ENCODE measurements at places on chromosomes 7 and 10.

DNA sequence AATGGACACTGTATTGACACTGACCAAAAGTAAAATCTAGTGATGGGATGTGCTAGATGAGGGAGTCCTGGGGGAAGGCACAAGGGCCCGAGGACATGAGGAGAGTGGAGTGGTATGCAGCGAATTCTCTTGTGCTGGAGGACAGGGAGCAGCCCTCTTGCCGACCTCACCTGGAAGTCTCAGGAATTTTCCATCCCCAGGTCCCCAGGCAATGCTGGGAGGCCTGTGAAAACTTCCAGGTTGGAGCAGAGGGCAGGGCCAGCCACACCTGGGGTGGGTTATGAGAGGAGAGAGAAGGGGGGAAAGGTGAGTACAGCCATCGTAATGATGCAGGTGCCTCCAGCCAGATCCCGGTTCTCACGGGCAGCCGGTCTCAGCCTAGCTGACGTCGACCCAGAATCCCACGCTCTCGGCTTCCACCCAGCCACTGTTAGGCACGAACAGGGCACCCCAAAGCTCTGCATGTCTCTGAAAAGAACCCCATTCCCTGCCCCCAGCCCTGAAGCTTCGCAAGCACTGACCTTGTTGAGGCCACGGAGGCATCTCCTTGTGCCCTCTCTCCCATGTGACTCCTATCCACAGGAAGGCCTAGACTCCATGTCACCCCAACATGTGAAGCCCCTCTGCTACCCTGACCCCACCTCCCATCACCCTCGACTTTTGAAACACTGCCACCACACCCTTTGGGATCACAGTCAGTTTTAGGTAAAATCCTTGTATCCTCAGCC lies 239.7 kb upstream of the MYO3A start:
- DNase-seq: no peak

GRCh38 chr7:69363136-69363535 lies 235.1 kb upstream of the AUTS2 start:
- DNase-seq: no peak

GRCh38 chr10:125157505-125157904 lies 2.9 kb downstream of the CTBP2 start:
- no peak for DNase-seq

DNA sequence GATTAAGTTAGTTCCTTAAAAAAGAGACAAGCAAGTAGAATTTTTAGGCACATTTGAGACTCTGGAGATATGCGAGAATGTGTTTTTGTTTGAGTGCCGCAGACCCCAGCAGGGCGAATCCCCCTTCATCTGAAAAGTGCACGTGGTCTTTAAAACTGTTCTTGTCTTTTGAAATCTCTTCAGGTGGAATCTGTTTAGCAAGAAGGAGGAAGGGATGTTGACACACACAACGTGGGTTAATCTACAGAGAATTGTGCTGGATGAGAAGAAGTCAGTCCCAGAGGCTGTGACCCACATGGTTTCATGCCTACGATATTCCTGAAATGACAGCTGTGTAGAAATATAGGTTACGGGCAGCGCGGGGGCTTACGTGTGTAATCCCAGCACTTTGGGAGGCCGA lies 27.1 kb upstream of the ZFAND2A start:
- no peak for DNase-seq

DNA sequence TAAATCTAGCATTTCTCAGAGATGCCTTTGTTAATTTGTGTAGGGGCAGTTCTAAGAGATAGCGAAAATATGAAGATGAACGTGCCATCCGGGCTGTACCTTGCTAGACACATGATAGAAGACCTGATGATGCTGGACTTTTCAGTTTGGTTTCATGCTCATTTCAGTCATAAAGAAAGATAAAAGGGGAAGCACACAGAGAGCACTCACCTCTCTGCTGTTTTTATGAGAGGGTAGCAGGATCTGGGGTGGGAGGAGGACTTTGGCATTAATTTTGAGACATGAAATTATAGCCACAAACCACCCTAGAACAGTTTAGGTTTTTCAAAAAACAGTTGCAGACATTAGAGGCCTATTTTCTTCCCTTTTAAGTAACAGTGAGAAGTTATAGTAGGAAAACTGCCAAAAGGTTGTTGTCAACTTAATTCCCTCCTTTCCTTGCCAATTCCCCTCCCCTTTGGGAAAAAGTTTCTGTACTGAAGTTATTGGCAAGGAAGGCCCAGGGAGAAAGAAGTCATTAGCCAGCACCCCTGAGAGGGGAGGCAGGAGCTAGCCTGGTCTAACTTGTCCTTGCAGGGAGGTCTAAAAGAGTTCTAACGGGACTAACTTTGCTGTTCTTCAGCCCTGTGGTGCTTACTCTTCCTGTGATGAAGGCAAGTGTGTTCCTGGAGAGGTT lies 2.6 kb downstream of the ST7 start:
- no peak for DNase-seq

- DNase-seq: no peak
These were observed at the start of gene IGFBP3 for GRCh38 chr7:45920502-45921380. Gene IGFBP3 (minus strand): TSS chr7:45921272. CDS start chr7:45921140, 132 bp downstream.

DNA sequence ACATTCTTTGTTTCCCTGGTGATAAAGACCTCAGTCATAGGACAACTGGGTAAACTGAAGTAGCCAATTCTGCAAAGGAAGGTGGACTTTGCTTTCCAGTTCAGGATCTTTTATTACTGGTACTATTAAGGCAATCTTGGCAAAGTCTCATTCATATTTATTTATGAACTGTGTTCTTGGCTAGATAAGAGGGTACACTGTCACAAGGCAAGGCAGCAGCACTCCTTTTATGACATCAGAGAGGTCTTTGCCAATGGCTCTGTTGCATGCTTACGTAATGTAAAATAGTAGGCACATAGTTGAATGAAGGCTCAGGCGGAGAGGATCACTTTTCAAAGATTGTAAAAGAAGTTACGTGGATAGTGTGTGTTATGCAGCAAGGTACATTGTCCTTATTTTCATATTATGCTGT lies 63.7 kb upstream of the PDK4 start:
- DNase-seq: no peak

DNA sequence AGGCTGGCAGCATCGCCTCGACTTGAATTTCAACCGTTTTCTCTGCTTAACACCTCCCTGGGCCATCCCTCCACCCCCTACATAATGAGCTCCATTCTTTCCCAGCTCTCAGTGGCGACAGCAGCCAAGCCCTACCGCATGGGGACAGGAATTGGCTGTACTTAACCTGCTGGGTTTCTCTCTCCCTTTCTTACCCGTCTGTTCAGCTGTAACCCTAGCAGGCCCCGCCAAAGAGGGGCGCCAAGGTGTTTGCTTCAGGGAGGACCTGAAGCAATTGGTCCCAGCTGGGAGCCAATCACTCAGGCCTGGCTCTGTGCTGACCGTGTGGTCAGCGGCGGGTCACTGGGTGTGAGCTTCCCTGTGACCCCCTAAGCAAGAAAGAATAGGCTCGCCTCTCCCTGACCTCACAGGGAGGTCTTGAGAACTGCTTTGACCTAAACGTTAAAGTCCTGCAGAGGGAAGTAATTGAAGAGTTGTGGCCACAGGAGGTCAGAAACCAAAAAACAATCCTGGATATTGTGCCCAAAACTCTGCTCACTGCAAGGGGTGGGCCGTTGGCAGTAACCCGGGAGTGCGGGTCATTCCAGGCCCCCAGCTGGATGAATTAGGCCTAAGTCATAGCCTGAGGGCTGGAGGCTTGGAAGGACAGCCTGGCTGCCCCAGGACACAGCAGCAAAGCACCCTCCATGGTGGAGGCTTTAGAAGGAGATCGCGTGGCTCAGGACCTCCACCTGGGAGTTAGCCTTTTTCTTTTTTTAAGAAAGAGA lies 114.6 kb downstream of the ITIH5 start:
- DNase-seq: no peak

DNA sequence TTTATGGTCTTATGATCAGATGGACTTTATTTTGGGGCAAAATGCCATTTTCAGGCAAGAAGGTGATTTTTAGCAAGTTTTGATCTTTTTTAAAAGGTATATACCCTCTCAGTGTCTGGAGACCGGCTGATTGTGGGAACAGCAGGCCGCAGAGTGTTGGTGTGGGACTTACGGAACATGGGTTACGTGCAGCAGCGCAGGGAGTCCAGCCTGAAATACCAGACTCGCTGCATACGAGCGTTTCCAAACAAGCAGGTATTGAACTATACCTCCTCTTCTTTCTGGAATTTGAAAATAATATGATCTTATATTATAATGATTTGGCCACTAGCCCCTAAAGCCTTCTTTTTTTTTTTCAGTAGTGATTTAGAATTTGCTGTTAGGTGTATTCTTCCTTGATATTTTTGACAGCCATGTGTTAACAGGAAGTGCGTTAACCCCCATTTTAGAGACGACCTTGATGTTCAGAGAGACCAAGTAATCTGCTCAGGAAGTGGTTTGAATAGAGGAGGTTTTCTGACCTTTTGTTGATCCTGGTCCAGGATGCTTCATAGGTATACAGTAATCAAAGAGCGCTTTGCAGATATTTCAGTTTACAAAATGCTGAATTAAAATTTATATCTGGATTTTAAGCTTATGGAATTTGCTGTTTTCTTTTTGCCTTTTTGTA lies 6.2 kb downstream of the BUB3 start:
- DNase-seq: no peak

- DNase-seq: no peak
These were observed 86.5 kb downstream of the PLXNA4 start for GRCh38 chr7:132489776-132490237.

GRCh38 chr7:92639213-92639896 lies 49.2 kb upstream of the FAM133B start:
- DNase-seq: no peak

- no peak for DNase-seq
These were observed 68.9 kb downstream of the MGAM2 start for GRCh38 chr7:142180426-142180825.

DNA sequence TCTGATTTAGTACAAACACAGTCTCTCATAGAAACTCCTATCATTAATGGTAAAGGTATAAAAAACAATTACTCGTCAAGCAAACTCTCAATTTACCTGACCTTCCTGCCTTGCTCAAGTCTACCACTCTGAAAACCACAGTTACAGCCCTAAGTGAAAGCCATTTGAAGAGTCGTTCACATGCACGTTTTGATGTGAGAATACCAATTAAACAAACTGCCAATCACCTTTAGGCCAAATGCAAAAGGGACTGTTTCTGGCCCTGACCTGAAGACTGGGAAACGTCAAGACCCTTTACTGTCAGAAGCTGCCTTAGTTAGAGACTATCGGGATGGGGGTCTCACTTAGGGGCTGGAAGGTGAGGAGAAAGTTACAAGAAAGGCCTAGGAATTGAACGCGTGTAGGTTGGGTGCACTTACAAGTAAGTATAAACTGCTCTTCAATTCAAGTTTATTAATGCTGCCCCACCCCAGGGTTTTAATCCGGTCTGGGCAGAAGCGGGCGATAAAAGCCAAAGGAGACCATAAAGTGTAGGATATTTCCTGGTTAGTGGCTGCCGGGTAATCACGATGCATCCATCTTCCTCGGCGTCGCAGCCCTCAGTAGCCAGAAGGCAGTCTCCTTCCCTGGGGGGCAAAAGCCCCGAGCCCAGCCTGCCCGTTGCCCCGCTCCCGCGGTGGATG lies 935 bp downstream of the TM9SF3 start:
- DNase-seq: no peak

DNA sequence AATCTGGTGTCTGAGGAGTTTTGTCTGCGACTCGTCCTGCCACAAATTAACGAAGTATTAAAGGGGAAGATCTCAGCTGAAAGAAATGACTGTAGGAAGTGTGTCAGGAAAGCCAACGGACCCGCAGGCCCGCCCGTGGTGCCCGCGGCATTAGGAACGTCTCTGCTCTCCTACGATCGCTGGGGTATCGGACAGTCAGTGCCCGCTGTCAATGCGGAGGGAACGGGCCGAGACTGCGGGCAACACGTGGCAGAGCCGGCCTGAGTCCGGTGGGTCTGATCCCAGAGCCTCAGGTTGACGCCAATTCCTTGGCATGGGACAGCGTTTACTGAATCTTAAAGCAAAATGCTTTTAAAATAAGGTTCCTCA lies 128.7 kb downstream of the KBTBD2 start:
- no peak for DNase-seq

DNA sequence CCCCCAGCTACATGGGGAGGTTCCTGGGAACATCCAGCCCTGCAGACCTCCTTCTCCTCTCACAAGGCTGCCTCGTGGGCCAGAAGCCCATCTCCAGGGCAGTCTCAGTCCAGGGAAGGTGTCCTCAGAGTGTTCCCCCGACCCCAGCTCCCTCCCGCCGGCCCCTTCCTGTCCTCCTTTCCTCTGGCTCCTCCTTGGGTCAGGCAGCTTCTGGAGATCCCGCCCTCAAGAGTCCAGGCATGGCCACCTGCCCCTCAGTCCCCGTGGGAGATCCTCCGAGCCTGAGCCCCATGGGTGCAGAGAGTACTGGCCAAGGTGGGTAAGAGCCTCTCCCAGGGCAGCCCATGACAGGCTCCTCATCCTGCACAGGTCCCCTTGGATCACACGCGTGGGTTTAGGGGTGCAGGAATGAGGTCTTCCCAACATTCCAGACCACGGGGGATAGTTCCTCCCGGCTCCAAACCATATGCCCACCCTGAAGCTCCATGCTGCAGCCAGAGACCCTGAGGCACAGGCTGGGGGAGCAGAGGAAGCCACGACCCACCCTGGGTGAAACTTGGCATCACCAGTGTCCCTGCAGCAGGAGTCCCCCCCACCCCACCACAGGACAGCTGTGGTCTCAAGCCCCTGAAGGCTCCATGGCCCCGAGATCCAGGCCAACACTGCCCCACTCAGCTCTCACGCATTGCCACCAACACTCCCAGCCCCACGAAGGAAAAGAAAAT lies 65.5 kb downstream of the OAT start:
- no peak for DNase-seq

DNA sequence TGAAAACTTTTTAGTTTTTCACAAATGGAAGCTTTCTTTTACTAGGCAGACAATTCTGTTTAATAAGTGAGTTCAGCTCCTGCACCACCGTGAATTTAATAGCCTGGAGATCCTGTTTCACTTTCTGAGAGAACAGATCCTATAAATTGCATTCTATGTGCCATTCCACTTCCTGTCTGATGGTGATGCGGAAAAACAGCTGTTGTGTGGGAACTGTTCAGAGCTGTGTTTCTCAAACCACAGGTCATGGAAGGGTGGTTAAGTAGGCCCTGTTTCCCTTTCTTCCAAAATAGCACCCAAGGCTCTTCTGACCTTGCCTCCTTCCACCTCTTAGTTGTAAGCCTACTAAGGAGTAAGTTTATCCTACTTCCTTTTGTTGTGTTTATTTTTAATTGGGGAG lies 97.2 kb upstream of the DKK1 start:
- DNase-seq: no peak

- DNase-seq: no peak
These were observed 154.6 kb upstream of the RHEB start for GRCh38 chr7:151674161-151674920.
